ENCODE measurements at places on chromosomes 7 and 10.
A peak's percentile ranks its signal among the peaks of the same experiment; 100 is the strongest.

DNA sequence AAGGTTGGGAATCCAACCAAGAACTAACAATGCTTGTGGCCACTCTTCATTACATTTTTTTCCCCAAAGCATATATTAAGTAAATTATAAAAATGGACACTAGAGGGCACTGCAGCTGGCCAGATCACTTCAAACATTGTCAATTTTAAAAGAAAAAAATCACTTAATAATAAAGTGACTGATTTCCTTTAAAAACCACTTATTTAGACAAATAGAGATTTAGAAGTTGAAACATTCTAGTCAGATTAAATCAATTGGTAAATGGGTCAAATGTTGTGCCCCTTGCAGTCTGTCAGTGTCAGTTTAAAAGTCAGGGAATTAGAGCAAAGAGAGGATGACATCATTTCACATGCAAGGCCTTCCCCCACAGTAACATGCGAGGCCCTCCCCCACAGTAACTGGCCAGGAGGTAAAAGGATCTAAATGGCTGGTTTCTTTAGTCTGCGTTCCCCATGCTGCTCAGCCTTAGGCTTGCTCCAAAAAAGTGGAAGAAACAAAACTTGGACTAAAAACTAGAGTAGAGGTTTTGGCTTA is 177.9 kb downstream of the SKAP2 start:
- peak; percentile 34 for DNase-seq

GRCh38 chr7:108127461-108127860 is 2.7 kb downstream of the LAMB4 start:
- DNase-seq, result no peak

GRCh38 chr7:137985897-137986251 is 16.0 kb downstream of the CREB3L2 start:
- no peak for DNase-seq

DNA sequence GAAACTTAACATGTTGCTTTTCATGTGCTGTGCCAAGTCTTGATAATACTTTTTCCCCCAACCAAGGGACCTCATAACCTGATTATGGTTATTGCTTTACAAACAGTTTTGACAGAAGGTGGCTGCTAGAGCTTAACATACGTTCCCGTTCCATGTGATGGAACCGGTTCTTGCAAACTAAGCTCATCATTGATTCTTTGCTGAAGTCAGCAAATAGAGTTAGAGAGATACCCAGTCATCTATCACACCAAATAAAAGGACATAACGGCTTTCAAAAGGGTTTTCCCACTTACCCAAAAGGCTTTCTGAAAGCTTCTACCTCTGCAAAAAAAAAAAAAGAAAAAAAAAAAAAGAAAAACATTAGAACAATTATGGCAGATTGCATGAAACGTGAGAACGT is 230.3 kb upstream of the MDFIC start:
- no peak for DNase-seq

DNA sequence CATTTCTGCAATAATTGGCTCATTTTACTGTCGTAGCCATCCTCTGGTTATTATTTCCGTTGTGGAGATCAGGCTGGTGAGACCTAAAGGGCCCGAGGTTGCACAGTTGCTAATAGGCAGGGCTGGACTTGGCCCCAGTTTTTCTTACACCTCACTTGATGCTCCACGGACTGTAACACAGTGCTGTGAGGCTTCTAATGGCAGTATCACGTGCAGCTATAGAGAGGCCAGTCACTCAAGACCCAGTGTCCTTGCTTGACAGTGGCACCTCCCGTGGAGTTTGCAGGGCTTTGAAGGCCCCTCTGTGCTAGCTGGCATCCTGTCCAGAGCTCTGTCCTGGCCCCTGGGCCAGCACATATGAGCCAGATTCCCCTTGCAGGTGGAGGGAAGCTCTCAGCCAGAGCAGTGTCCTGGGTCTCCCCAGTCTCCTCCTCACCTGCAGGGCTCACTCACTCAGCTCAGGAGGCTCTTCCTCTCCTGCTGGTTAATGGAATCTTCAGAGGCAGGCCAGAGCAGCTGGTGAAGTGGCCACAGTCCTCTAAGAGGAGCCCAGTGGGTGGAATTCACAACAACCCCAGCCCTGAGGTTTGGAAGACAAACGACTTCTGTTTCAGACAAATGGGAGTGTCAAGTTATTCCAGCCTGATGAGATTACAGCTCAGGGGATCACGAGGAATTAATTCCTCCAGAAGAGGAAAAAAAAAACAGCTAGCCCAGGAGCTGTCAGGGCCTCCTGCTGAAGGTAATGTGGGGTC is 114.2 kb upstream of the FAM180A start:
- peak; percentile 59 for DNase-seq

DNA sequence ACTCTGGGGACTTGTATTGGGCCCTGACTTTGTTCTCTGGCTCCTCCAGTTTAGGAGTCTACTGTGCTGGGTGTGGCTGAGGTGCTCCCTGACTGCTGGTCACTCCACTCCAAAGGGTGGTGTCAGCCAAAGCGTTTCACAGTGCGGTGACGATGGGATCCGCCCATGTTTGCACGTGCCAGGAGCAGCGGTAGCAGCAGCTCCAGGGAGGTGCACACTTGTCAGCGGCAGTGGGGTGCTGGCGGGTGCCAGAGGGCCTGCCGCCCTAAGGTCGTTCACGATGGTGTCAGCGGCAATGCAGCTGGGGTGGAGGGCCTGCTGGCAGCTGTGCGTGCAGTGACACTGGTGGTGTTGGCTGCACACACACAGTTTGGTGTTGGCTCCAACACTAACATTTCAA is 268.5 kb upstream of the AKR1E2 start:
- no peak for DNase-seq

GRCh38 chr7:113084496-113085172 is 2.0 kb downstream of the GPR85 start:
- DNase-seq, result no peak

GRCh38 chr10:44576702-44577191 is 191.8 kb upstream of the CXCL12 start:
- no peak for DNase-seq

GRCh38 chr7:51256209-51256781 is 60.3 kb downstream of the COBL start:
- DNase-seq, result no peak

Measured in D341Med (cell line).